Eye (tissue), 1 donor: ENCODE measurements at places on chromosomes 12 and 14.

DNA sequence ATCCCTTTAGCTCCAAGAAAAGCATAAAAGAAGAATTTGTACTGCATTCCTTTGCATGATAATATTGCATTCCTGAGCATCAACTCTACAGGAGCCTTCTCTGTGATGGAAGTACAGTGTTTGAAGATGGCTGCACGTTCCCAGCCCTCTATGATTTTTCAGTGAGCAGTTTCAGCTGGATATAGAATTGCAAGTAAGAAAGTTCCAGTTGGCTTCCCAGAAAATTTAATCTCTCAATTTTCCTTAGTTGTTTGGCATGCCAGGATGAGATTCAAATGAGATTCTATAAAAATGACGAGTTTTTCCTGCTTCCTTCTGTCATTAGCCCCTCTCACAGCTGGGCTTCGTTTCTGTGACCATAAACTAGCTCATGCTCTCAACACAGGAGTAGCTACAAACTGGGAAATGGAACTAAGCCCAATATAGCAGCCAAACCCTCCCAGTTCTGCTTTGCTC, 109.9 kb downstream of the TTC8 start:
- DNase-seq: no peak

DNA sequence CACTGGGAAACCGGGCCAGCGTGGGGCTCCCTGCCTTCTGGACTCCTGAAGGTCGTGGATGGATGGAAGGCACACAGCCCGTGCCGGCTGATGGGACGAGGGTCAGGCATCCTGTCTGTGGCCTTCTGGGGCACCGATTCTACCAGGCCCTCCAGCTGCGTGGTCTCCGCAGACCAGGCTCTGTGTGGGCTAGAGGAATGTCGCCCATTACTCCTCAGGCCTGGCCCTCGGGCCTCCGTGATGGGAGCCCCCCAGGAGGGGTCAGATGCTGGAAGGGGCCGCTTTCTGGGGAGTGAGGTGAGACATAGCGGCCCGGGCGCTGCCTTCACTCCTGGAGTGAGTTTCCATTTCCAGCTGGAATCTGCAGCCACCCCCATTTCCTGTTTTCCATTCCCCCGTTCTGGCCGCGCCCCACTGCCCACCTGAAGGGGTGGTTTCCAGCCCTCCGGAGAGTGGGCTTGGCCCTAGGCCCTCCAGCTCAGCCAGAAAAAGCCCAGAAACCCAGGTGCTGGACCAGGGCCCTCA, 26.9 kb downstream of the HIP1R start:
- no peak for DNase-seq

DNA sequence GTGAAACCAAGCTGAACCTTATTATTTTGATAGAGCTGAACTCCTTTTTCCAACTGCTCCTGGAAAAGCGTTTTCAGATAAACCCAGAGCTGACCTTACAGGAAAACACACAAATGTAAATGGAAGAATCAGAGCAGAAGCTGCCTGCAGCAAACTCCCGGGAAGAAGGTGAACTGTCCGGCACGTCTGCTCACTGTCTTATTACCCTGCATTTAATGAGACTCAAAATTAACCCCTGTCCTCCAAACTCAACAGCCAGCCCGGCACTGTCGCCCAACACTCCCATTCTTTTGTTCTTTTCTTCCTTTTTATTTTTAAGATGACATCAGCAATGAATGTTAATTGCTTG, 1046.9 kb upstream of the FLRT2 start:
- peak; percentile 24 for DNase-seq

- DNase-seq: no peak
These were observed 78.9 kb upstream of the DICER1 start for GRCh38 chr14:95236221-95236620.

DNA sequence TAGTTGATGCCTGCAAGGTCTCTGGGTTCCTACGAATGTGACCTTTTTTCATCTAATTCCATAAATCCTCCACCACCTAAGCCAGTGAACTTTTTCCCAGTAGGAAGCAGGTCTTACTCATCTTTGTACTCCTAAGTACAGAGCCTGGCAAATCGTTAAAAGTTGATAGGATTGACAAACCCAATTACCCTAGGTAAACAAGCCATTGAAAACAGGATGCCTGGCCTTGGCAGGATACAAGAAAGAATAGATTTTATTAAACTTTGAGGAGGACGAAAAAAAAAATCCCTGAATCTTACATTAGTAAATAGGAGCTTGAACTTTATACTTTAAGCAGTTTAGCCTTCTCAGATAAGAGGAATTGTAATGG, 5.6 kb downstream of the TBPL2 start:
- no peak for DNase-seq

- no peak for DNase-seq
These were observed 8.5 kb downstream of the KLHL33 start for GRCh38 chr14:20427231-20428009.

- no peak for DNase-seq
These were observed 49.5 kb downstream of the A2M start for GRCh38 chr12:9066183-9066623.

GRCh38 chr14:24422261-24422660, 7.2 kb downstream of the CBLN3 start:
- no peak for DNase-seq

DNA sequence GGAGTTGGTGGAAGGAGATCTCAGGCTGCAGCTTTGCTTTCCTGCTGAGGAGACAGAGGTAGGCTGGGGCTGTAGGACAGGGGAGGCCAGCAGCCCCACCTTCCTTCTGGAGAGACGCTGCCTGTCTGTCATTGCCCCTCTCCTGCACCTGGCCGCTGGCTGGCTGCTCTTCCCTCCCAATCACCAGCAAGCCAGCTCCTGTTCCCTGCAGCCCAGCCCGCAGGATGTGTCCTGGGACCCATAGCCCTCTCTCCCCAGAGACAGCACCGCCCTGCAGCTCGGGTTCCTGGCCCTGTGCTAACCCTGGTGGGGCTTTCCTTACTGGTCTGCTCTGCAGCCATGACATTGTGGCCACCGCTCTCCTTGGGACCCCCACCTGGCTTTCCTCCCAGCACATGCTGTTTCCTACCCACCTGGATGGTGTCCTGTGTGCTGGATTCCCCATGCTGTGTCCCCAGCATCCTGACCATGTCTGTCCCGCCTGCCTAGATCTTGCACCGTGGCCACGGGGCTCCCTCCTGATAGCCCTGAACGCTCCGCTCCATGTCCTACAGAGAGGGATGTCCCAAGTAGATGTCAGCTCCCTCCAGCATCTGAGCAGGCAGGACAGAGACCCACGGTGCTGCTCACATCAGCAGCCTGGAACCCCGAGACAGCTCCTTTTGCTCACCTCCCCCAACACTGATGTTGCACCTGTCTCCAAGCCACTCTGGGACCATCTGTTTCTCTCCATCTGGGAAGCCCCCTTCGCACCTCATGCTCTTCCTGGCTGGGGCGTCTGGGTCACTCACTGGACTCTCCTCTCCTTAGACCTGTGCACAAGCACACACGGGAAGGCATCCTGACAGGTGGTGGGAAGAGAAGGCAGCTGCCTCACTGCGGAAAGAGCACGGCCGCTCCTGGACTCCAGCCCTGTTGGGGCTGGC, 1.1 kb upstream of the MTA1 start:
- DNase-seq: no peak

DNA sequence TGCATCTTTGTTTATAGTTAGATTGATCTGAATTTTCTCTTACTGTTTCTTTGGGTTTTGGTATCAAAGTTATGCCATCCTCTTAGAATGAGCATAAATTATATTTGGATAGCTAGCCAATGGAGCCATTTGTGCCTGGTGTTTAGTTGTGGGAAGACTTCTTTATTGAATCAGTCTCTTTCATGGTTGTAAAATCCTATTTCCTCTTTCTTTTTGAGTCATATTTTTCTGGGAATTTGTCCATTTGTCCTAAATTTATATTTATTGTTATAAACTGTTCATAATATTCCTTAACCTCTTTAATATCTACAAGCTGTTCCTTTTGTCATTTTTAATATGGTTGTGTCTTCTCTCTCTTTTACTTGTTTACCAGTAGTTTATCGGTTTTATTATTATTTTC, 462.5 kb downstream of the AEBP2 start:
- DNase-seq: no peak

DNA sequence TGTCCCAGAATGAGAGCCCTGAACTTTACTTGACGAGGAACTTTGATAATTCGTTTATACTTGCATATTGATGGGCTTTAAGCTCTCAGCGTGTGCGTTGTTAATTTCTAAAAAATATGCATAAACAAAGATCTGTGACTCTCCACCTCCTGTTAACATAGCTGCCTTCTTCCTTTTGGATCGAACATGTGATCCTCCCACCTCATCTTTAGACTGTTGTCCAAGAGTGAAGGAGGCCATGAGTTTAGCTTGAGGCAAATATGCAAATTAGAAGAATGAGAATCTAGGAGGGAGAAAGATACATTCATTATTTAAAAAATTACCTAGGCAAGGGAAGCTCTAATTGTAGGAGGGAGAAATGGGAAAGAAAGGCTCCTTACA, 617 bp downstream of the TTC8 start:
- no peak for DNase-seq

DNA sequence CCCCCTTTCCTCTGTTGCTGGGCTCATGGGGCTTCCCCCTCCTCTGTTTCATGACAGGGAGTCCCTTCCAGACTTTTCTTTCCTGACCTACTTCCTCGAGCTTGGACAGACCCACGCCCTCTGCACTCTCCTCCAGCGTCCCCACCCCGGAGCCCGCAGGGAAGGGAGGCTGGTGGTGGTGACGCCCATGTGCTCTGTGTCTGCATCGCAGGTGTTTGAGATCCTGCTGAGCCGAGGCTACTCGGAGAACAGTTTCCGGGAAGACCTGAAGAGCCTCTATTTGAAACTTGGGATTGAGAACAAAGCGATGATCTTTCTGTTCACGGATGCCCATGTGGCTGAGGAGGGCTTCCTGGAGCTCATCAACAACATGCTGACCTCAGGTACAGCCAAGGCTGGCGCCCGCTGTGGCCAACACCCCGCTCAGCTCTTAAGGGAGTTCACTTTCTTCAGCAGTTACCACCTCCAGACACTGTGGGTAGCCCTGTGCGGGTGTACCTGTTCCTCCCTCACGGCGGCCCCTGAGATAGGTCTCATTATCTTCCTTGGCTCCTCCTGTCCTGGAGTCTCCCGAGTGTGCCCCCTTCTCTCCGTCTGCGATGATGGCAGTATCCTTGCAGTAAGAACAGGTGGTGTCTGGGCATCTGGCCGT, 85.6 kb downstream of the CCDC92 start:
- DNase-seq: no peak

DNA sequence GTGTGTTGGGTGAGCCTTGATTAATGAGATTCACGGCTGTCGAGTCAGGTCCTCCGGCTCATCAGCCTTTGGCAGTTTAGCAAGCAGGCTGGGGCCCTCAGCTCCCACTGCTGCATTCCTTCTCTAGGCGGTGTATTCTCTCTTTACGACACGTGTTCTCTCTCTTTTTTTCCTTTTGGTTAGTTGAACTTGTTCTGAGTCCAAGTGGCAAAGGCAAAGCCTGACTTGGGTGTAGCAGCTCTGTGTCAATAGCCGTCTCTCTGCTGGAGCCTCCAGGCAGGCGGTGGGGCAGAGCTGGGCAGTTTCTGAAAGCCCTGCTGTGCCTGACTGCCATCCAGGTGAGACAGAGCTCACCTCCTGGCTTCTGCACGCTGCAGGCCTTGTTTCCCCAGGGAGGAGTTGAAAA, 46.6 kb downstream of the SUSD6 start:
- peak; percentile 57 for DNase-seq

- no peak for DNase-seq
These were observed 31.9 kb downstream of the SERPINA3 start for GRCh38 chr14:94644102-94644535.

GRCh38 chr14:93909429-93910128, 17.6 kb upstream of the FAM181A start:
- no peak for DNase-seq

DNA sequence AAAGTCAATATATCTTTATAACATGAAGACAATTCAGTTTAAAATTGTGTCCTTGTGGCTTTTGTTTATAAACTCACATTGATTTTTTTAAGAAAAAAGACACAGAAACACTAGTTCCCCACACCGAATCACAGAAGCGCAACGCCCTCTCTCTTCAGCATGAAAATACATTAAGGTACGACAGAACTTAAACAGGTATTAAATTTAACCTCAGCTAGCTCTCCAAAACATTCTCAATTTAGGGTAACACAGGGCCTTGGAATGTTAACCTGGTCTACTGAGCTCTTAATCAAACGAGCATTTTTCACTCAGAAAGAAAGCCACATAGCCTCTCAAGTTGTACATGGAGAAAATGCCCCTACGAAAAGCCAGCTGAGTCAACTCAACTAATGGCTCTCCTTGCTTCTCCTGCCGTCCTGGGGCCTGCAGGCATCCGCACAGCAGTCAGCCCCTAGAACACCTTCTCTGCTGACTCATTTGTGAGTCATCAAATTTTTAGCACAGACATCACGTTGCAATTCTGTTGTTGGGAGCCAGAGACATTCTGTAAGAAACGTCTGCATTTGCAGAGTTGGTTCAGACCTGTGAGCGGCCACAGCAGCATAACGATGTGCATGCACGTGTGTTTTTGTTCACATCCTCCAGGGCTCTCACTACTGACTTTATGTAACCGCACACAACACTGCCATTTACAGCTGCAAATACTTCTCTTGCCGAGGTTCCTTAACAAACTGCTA, 141.6 kb downstream of the ITPR2 start:
- peak; percentile 64 for DNase-seq

GRCh38 chr14:103628221-103628683, 759 bp upstream of the KLC1 start:
- peak; percentile 83 for DNase-seq

- DNase-seq: no peak
These were observed 3.8 kb downstream of the RAPGEF3 start for GRCh38 chr12:47754881-47755280.

DNA sequence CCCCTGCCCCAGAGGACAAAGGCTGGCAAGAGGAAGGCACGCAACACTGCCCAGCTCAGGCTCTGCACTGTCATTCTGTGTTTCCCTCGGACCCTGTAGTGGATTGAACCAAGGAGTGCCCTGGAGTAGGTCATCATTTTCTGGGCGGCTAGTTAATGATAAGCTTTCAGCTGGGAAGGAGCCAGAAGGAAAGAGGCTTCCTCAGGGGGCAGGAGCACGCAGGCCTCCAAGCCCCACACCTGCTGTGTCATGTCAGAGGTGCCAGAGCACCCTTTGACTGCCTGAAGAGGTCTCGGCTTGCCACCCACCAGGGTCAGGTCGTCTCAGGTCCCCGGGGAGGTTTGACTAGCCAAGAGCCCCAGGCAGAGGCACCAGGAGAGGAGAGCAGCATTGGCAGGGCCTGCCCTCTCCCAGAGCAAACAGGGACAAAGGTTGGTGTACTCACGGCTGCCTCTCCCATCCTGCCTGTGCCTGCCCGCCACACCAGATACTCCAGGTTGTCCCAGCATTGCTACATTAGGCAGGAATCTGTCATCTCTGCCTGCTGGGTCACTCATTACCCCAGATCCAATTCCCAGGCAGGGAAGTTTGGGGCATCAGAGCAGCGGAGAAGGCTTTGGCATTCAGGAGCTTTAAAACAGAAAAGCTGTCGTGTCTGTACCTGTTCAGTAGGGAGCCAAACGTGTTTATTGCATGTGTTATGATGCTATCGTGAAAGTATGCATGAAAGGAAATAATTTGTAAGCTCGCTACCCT, 33.5 kb upstream of the ATP2A2 start:
- peak; percentile 43 for DNase-seq

- no peak for DNase-seq
These were observed 308.4 kb downstream of the SEC23A start for GRCh38 chr14:38794677-38795076.
